ENCODE measurements at places on chromosomes 13 and 19.

DNA sequence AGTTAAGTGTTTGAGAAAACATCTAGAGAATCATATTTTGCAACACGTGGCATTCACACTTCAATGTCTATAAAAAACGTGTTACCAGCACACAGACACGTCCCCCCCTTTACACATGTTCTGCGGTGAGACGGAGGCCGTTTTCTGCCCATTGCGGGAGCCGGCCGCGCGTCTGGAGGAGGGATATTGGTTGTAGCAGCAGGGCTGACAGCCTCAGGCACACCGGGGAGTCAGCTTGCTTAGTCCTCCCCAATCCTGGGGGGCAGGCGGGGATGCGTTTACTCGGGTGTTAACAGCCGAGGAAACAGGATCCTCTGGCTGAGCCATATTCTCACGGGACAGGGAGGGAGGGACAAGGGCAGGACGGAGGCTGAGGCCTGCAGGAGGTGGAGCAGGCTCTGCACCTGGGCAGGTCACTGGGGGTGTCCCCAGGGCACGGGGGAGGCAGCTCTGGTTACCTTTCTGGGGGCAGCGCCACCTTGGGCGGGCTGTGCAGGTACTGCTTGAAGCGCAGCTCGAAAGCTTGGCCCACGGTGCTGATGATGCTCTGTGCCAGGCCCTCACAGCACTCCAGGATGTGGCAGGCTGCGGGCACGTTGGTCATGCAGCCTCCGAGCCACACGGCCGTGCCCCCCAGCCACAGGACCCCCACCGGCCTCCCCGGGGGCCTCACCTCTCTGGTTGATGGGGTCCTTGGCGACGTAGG is 25.0 kb downstream of the SHC2 start:
- no peak for DNase-seq

GRCh38 chr19:38687837-38688378 is 40.5 kb downstream of the ACTN4 start:
- DNase-seq = no peak

DNA sequence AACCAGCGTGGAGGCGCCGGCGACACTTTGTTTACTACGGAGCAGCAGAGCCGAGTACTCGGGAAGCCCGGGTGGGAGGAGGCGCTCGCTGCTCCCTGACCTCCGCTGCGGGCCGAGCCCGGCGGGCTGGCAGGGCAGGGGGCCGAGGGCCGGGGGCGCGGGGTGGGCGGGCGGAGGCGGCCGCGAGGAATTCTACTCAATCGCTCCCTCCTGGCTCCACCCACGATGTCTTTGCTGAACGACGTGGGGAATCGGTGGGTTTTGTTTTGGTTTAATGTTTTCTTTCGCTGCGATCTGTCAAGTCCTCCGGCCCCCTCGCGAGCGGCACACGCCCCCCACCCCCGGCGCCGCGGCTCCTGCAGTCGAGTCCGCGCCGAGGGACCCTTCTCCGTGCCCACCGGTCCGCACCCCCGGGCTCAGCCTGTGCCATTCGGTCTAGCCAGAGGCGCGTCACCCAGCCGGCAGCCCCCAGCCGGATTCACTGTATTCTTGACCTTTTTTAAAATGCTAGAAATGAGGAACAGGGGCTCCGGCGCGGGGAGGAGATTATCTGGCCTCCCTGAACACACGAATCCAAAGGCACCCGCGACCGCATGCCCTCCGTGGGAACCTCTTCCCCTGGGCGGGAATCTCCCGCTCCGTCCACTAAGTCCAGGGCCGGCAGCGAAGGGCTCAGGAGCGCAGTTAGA is 636 bp upstream of the FOXO1 start:
- peak; percentile 62 for DNase-seq

DNA sequence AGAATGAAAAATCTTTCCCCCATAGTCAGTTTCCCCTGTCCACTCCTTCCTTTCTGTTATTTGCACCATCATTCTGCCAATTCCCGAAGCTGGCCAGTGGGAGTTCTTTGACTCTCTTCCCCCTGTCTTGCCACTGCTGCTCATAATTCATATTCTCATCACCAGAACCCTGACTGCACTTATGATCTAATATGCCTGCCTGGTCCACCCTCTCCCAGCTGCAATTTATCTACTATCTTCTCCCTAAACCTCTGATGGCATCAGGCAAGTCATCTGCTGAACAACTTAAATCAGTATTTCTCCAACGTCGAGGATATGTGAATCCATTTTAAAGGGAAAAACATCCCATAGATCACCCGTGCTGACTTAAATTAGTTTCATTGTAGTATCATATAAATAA is 458.0 kb upstream of the GPC6 start:
- DNase-seq = no peak

DNA sequence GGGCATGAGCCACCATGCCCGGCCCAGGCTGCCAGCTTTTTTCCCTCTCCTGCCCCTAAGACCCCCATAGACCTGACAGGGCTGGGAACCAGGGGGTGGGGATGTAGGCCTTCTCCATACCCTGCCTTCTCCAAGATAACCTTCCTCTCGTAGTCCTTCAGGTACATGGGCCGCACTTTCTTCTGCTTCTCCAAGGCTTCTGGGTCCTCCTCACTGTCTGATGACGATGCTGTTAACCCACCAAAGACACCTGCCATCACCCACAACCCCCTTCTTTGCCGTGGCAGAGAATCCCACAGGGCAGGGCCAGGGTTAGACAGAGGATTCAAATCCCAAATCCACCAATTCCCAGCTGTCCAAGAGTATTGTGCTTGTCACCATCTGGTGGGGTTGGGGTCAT is 3.2 kb downstream of the KRI1 start:
- DNase-seq = no peak

DNA sequence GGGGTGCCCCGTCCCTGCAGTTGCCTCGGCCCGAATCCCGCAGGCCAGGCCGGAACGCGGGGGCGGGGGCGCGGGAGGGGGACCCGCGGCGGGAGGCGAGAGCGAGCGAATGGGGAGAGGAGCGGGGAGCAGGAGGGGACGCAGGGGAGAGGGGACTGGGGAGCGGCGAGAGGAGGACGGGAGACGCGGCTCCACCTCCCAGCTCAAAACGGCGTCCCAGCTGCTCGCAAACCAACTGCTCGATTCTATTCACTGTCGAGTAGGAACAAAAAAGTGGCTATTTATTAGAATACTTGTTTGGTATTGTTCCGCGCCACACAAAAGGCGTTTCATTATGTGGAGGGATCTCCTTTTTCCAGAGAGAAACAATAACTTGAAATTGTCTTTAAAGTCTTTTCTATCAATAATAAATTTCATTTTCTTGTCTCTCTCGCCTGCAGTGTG is 10.6 kb upstream of the SOX1 start:
- peak; percentile 24 for DNase-seq

GRCh38 chr13:59392328-59392727 is 771.4 kb downstream of the DIAPH3 start:
- no peak for DNase-seq

GRCh38 chr13:84405286-84405685 is 523.0 kb upstream of the SLITRK1 start:
- no peak for DNase-seq

DNA sequence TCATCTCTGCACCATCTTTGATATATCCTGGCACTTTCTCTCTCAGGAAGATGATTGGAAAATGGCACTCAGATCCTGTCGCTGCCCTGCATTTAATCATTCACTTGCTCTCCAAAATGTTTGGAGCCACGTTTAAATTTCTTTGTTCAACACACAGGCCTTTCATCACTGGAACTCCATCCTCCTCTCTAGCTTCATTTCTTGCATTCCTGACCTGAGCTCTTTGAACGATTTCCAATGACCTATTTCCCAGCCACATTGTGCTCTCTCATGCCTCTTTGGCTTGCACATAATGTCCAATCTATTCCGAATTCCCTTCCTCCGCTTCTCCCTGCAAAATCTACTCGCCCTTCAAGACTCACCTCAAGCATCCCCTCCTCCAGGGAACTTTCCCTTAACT is 287.4 kb upstream of the NBEA start:
- DNase-seq = no peak

All from activated T-cell treated with anti-CD3 and anti-CD28 coated beads, Interleukin-2, amount 50 U/mL, for 48 hours (primary cell).